Activated CD4-positive, alpha-beta T cell treated with anti-CD3 and anti-CD28 coated beads for 24 hours (primary cell): ENCODE measurements at places on chromosomes 12 and 14.

GRCh38 chr12:80118565-80119324, 19.4 kb downstream of the OTOGL start:
- DNase-seq, result no peak

GRCh38 chr12:112170376-112170775, 45.0 kb downstream of the TRAFD1 start:
- no peak for DNase-seq

DNA sequence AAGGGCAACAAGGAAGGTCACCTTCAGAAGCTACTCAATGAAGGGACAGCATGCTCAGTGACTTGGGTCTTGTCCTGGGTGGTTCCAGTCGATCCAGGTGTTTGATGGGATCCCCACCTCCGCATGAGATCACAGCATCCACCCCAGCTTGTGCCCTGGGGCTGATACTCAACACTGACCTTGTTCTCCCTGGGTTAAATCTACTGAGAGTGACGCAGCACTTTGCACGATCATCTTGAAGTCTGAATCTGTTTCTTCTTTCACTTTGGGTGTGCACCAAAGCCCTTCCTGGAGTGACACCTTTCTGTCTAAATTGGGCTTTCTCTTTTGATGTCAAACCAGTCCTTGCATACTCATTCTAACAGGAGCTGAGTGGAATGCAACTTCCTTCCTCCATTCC, 13.8 kb downstream of the NOS1 start:
- no peak for DNase-seq

DNA sequence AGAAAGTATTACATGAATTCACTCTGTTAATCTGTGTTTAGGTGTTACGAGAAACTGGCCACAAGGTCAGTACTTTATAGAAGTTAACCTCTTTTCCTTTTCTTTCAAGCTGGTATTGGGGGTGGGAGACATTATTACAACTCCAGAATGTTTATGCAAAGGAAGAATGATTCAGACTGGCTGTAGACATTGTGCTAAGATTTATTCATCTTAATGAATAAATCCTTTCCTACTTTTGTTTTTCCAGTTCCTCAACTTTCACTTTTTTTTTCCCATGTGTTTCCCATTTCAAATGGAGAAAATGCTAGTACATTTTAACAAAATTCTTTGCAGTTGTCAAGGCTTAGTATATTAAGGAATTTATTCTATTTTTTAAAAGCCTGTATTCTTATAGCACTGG, 1.3 kb downstream of the OTOGL start:
- no peak for DNase-seq

DNA sequence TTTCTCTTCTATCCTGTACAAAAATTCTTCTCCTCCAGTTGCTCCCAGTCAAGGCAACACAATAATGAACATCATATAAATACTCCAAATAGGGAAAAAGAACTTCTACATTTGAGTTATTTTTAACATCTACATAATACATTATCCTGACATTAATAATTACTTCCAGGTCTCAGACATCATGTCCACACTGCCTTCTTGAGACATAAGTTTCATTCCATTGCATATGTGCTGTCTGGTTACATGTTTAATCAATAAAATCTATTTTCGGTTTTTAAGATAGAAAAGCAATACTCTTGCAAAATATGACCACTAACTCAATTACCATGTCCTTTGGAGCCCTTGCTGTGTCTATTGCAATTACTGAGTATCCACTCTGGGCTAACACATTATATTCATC, 881.9 kb downstream of the GALC start:
- no peak for DNase-seq

DNA sequence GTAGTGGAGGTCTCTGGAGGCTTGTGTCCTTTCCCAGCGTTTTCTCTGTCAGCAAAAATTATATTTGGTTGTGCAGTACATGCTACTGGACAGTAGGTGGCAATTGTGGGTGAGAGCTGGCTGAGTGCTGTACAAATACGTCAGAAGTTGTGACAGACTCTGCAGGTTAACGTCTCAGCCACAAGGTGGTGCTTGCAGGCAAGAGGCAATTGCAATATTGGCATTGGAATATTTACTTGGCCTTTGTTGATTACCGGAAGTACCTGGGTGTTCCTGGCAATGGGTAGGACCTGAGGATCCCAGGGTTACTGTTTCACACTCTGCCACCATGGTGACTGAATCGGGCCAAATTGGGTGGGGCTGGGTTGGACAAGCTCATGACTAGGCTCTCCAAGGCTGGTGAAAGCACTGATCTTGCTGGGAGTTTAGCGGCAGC, 333.9 kb upstream of the LMO3 start:
- no peak for DNase-seq

- DNase-seq, result no peak
Measured at GRCh38 chr14:59939828-59940227, 19.9 kb downstream of the LRRC9 start.

- no peak for DNase-seq
Measured at GRCh38 chr14:102258136-102258535, 46.8 kb downstream of the MOK start.

GRCh38 chr12:122021822-122022392, at the start of gene BCL7A:
Gene BCL7A (plus strand): TSS chr12:122021884. CDS start chr12:122022092, 208 bp downstream.
- peak; percentile 36 for DNase-seq

DNA sequence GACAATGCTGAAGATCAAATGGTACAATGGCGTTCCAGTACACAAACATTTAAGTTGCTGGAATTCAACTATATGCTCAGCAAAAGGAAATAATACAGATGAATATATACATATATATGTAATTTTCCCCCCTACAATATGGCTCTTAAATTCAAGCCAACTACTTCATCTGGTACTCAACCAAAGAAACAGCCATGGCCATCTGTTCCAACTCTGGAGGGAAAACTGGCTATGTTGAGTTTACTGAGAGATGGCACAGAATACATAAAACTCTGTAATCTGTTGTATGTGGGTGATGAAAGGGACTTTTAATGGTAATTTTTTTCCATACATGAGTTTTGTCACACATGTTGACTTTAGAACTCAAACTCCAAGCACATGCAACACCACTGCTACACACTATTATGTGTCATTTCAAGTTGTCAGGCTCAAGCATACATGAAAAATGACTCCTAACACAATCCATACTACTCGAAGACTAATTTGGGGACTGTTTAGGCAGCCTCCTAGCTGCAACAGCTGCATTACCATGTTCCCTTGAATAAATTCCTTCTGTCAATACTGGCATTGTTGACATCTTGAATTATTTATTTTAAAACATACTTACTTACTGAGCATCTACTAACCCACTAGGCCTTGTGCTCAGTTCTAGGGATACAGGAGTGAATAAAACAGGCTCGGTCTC, 38.2 kb upstream of the MAP3K9 start:
- no peak for DNase-seq

DNA sequence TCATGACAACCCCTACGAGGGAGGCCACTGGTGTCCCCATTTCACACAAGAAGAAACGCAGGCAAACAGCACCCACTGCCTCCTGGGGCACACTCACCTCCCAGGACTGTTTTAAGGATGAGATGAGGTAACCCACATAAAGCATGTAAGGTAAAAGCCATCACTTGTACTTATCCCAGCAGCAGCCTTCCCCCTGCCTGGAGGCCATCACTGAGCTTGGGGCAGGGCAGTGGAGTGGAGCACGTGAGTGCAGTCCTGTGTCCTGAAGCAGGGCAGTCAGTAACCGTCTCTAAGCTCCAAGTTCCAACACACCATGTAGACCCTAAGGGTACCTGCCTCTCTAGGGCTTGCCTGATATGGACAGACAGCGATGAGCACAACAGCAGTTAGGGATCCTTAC, 1.7 kb downstream of the POLE start:
- no peak for DNase-seq

GRCh38 chr14:55026441-55026792, 482 bp downstream of the WDHD1 start:
- no peak for DNase-seq

DNA sequence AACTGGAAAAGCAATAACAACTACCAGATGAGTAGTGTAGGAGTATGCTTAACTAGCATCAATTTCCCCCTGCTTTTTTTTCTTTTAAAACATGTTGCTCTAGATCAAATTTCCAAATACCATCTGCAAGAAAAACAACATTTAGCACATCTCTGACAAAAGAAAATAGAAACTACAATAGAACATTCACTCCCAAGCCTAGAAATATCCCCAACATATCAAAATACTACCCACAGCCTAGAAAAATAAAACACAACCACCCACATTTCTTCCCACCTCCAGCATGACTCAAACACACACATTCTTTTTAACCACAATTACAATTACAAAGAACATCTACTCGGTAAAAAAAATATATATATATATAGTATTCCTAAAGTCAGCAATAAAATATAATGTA, 120.0 kb downstream of the PPFIA2 start:
- no peak for DNase-seq

DNA sequence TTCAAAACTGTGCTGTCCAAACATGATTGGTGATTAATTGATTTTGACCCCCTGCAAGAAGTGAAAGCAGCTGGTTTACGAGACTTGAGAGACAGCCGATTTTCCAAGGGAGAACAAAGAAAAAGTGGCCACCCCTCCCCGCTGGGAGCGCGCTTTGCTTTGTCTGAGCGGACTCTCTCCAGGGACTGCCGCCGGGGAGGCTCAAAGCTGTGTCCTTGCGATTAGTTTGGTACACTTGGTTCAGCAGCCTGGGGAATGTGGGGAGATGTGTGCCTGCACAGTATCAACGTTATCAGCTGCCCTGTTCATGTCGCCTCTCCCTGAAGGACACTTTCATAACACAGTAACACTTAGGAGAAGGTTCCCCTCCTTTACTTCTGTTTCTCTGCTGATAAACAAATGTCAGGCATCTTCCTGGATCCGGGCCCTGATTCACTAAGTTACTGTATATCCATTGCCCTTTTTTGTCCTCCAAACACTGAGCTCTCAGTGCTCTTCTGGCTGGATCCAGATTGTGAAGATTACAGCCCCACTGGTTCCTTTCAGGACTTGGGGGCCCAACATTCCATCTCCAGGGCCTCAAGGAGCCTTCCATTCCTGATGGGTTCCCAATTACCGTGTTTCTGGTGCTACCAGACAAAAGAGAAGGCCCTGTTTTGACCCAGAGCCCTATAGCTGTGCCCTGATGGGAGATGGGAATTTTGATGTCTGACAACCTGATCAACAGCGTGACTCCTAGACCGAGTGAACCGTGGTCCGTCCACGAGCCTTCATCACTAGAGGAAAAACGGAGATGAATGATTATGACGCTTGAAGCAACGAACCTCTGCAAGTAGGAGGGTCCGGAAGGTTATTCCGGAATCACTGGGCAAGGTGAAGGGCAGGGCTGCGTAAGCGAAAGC, 31.7 kb upstream of the TUBA1C start:
- DNase-seq, result no peak

GRCh38 chr14:24068711-24069410, 2.5 kb upstream of the CPNE6 start:
- no peak for DNase-seq

DNA sequence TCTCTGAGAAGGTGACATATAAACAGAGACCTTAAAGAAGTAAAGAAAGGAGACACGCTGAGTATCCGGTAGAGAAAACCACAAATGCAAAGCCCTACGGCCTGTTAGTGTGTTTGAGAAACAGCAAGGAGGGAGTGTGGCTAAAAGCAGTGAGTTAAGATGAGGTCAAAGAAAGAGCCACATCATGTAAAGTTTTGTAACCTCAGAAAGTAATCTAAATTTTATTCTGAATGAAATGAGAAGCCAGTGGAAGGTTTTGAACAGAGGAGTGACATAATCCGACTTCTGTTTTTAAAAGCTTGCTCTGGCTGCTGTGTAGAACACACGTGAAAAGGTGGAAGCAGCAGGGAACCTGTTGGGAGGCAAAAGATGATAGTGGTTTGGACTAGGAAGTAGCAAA, 32.6 kb downstream of the PPP2R5E start:
- no peak for DNase-seq

DNA sequence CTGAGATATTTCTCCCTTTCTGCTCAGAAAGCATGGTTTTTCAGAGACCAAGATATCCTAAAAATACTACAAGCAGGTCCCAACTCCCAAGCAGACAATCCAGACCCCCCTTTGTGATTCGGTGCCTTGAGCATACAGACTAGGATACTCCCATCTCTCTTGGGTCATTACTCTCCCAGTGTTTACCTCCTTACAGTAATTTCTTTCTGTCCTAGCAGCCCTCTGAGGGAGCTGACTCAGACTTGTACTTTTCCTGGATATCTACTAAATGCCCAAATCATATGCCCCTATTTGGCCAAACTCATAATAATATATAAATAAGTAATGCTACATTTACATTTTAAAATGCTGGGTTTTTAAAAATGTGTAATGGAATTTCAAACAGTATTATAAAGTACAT, 355.6 kb downstream of the LRIG3 start:
- no peak for DNase-seq

- DNase-seq, result no peak
Measured at GRCh38 chr12:25812295-25812694, 146.2 kb upstream of the RASSF8 start.

- no peak for DNase-seq
Measured at GRCh38 chr12:2739832-2740641, 54.7 kb upstream of the FKBP4 start.

GRCh38 chr12:34342048-34342447, 319.8 kb downstream of the ALG10 start:
- no peak for DNase-seq

DNA sequence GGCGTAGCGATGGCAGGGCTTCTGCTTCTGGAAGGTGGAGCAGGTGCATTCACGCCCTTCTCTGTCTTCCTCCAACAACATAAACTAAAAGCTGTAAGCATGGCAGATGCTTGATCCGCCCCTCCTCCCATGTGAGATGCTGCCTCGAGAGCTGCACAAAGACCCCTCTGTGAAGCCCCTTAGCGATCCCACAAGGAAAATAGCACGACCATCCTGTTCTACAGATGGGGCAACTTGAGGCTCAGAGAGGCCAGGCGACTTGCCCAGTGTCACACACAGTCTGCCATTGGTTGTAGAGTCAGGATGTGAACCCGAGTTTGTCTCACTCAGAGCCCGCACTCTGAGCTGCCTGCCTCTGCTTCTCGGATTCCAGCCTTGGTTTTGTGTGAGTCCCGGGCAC, 144.4 kb downstream of the SCARB1 start:
- DNase-seq, result no peak

DNA sequence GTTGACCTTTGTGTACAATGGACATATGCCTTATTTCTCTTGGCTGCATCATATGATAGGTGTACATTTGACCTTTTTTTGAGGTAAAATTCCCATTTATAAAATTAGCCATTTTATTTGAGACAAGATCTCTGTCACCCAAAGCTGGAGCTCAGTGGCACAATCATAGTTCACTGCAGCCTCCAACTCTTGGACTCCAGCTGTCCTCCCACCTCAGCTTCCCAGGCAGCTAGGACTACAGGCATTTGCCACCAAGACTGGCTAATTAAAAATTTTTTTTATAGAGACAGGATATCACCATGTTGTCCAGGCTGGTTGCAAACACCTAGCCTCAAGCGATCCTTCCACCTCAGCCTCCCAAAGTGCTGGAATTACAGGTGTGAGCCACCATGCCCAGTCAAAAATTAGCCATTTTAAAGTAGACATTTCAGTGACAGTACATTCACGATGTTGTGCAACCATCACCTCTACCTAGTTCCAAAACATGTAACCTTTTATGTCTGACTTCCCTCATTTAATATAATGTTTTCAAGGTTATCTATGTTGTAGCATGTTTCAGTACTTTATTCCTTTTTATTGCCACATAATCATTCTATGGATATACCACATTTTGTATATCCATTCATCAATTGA, 5.4 kb downstream of the G2E3 start:
- DNase-seq, result no peak
